ENCODE measurements at places on chromosomes 2 and 18.

- no peak for DNase-seq
These were observed 804.7 kb upstream of the PIK3C3 start for GRCh38 chr18:41150316-41150715.

DNA sequence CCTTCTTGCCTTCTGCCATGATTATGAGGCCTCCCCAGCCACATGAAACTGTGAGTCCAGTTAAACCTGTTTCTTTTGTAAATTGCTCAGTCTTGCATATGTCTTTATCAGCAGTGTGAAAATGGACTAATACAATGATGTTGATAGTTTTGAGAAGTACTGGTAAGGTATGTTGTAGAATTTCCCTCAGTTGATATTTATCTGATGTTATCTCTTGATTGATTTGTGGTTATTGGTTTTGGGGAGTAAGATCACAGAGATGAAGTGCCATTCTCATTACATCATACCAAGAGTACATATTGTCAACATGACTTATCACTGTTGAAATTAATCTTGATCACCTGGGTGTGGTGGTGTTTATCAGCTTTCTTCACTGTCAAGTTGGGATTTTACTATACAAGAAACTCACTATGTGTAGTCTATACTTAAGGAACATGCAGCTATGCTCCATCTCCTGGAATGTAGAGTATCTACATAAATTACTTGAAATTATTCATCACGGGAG lies 5.1 kb upstream of the SPAG16 start:
- DNase-seq = no peak

- DNase-seq = no peak
These were observed 999.9 kb downstream of the TSN start for GRCh38 chr2:122755281-122755780.

- DNase-seq = no peak
These were observed 179.9 kb upstream of the BOD1L2 start for GRCh38 chr18:56967035-56967434.

DNA sequence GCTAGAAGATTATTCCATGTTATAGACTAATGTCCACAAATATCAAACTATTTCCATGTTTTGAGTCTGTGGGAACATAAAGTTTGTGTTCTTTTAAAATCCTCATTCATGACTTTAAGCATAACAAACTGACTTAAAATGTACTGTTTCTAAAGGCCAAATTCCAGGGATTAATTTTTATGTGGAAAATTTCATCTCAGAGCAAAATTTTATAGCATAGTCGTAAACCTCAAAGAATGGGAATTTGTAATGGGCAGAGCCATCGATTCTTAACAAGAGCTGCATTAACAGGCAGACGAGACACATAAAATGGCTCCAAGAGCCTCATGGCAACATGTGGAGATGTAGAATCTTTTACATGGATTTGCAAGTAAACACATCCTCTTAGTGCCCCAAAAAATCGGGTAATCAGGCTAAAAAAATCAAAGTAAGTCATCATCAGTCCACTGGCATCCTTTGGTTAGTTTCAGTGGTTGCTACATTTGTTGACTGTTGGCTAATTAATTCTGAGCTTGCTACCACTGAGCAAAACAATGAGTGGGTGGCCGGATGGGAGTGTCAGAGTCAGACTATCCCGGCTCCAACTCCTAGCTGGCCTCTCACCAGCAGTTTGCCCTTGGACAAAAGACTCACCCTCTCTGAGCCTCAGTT lies 119.6 kb downstream of the FAM210A start:
- no peak for DNase-seq

DNA sequence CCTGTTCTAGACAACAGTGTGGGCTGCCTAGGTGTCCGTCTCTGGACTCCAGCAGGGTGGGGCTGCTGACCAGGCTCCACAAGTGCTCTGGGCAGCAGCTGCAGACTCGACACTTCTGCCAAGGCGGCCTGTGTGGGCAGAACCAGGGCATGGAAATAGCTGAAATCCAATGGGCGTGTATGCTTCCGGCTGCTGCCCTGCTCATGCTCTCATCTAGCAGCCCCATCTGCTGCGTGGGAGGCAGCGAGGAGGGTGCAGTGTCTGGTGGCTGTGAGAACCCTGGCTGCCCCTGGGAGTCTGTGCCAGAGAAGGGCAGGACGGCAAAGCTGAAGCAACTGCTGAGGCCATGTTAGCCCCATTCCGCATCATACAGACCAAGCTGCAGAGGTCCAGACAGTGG lies 174.9 kb downstream of the SOX11 start:
- no peak for DNase-seq

DNA sequence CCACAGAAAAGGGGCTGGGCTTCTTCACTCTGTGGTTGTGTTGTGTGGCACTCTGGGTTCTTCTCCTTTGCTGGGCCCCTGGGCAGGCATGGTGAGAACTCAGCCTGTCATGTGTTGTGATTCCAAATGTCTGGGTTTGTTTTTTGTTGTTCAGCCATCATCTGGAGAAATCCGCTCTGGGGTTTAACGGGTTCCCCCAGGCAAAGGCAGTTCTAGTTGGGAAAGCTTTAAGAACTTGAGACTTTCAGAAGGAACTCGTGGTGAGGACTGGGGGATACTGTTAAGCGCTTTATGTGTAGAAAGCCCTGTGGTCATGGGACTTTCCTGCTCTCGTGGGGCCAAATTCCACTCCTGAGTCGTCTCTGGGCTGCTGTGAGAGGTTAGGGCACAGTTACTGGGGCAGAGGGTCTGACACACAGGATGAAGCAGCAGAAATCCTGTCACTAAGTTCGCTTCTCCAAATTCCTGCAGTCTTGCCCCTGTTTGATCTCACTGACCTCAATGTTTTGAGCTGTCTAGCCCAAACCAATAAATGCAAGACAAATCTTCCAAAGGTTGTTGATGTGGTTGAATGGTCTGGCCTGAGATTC lies 87.7 kb downstream of the RAPGEF4 start:
- DNase-seq = no peak

GRCh38 chr2:63780518-63781155 lies 61.1 kb upstream of the UGP2 start:
- DNase-seq = no peak
